ENCODE measurements at places on chromosomes 16 and 17.

- no peak for DNase-seq
Measured at GRCh38 chr17:2030779-2031163, 818 bp downstream of the DPH1 start.

- DNase-seq: no peak
Measured at GRCh38 chr16:75860326-75861053, 134.2 kb upstream of the CPHXL start.

- no peak for DNase-seq
Measured at GRCh38 chr16:49496656-49497055, 123.1 kb downstream of the C16orf78 start.

- no peak for DNase-seq
Measured at GRCh38 chr16:74053312-74053711, 243.3 kb upstream of the PSMD7 start.

- no peak for DNase-seq
Measured at GRCh38 chr17:66884931-66885330, 50.0 kb downstream of the CACNG5 start.

DNA sequence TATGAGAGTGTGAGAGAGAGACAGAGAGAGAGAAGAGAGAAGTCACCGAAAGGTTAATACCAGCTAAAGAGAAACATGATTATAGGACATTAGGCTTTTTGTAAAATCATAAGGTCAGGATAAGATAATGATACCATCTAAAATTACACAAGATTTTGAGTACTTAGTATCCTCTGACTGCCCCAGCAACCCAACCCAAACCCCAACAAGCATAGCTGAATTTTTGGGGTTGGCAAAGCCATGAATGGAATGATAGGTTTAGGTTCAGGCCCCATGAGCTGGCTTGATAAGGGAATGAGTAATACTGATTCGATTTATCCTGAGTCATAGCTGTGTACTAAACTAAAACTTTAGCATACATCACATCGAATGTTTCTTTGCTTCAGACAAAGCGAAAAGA, 259.5 kb downstream of the IRX3 start:
- no peak for DNase-seq

DNA sequence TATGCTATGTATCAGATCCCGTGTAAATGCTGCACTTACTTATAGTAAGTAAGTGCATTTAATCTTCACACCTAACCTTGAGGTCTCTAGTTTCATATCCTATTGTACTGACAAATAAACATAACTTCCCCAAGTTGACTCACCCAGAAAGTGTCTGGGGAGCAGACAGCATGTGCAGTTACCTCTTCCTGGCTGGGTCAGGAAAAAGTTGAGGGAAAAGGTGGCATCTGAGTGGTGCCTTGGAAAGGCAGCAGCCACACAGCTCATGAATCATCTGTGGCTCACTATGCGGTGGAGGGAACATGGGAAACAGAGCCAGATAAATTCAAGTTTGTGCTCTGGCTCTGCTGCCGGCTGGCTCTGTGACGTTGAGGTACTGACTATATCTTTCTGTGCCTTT, 382.0 kb upstream of the DYNLRB2 start:
- DNase-seq: no peak

- DNase-seq: no peak
Measured at GRCh38 chr16:12176051-12176450, 199.5 kb downstream of the SNX29 start.

GRCh38 chr16:12110361-12111107, 134.0 kb downstream of the SNX29 start:
- DNase-seq: no peak

DNA sequence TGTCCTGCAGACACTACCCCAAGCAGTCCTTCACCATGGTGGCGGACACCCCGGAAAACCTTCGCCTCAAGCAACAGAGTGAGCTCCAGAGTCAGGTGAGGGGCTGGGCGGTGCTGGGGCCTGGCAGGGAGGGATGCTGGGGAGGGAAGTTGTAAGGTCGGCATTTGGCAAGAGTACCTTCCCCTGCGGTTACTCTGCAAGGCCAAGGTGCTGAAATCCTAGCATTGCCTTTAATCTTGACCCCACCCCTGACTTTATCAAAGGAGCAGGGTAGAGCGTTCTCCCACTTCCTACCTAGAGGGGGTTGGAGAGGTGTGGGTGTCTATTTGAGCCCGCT, 20.5 kb downstream of the LASP1 start:
- no peak for DNase-seq

- DNase-seq: no peak
Measured at GRCh38 chr17:14119546-14119945, 50.2 kb downstream of the COX10 start.

GRCh38 chr17:49157784-49158183, 25.2 kb downstream of the B4GALNT2 start:
- no peak for DNase-seq

DNA sequence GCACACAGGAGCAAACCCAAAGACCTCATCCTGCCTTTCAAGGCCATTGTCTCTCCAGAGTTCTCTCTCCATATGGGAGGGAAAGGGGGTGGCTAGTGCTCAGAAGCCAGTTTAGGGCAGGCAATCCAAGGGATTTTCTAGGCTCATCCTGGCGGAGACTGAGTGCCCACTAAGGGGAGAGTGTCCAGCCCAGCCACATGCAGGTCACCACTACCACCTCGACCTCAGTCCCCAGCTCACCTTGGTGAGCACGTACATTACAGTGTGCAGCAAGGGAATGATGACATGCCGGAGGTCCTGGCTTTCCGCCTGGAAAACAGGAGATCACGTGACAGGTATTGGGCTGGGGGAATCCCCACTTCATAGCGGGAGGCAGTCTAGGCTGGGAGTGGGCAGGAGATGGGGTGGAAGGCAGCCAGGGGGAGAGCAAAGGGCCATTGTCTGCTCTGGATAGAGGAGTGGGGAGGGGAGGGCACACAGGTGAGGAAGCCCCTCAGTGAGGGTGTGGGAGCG, 29.9 kb downstream of the PIK3R6 start:
- no peak for DNase-seq

DNA sequence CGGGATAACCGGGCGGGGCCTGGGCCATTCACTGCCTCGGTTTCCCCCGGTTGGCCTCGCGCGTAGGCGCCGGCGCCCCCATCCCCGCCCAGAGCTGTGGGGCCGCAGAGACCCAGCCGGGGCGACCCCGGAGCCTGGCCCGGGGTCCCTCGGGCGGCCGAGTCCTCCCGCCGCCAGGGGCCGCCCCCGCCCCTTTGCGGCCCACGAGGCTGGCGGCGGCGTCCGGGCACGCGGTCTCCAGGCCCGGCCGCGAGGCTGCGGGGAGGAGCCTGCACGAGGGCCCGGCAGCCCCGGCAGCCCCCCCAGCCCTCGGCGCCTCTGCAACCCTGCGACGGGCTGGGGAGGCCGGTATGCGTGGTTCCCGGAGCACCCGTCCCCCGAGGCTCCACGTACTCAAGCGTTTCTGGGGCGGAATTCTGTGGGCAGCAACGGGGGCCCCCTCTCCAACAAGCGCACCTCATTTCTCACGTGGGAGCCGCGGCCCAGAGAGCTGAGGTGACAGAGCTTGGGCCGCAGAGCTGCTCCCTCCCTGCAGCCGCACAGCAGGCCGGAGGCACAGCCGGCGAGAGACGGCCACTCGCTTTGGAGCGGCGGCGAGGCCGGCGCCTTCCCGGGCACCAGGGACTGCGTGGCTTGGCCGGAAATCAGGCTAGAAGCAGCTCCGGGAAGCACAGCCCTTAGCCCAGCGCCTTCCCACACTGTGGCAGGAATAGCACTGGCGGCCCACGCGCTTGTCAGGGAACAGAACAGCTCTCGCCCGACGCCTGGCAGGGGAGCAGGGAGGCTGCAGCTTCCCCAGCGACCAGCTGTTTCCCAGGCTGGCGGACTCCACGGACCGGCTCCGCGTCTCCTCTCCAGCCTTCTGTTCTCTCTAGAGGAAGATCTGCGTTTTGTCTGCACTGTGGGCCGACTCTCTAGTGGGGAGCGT, 867 bp upstream of the LIMD2 start:
- DNase-seq: no peak

- no peak for DNase-seq
Measured at GRCh38 chr16:86505899-86506864, 4.1 kb upstream of the FOXF1 start.

DNA sequence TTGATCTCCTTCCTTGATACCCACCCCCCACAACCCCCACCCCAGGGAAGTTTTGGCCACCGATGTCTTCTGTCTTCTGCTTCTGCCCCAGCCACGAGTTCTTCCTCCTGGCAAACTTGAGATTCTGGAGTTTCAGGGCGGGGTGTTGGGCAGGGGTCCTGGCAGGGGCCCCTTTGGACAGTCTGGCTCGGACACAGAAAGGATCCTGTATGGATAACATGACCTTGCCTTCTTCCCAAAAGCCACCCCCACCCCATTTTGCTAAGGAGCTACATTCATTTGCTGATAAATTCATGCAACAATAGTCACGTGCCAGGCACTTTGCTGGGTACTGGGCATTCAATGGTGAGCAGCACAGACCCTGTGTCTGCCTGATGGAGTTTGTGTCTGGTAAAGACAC, 5.9 kb upstream of the COL1A1 start:
- no peak for DNase-seq

GRCh38 chr17:49969134-49969759, at the start of gene DLX4:
Gene DLX4, plus strand, starts transcription at chr17:49969190. Its CDS starts 279 bp downstream, at chr17:49969469.
- no peak for DNase-seq

GRCh38 chr17:79632432-79632735, 21.5 kb upstream of the RBFOX3 start:
- DNase-seq: no peak

DNA sequence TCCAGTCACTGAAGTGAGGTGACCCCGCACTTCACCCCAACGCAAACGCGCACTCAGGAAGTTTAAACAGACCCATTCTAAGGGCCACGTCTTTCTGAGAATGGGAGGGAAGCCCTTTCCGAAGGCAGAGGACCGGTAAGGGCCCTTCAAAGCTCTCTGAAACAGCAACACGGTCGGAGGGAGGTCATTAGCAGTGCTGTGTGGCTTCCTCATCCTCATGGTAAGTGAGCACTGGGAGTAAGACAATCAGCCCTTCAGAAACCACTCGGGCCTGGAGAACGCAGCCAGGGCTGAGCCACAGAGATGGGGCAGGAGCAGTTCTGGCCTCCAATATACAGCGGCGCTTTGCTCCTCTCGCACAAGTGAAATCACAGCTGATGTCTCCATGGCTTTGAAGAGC, 23.7 kb downstream of the SRL start:
- no peak for DNase-seq

GRCh38 chr17:8372422-8372821, 4.1 kb downstream of the KRABD2 start:
- no peak for DNase-seq

DNA sequence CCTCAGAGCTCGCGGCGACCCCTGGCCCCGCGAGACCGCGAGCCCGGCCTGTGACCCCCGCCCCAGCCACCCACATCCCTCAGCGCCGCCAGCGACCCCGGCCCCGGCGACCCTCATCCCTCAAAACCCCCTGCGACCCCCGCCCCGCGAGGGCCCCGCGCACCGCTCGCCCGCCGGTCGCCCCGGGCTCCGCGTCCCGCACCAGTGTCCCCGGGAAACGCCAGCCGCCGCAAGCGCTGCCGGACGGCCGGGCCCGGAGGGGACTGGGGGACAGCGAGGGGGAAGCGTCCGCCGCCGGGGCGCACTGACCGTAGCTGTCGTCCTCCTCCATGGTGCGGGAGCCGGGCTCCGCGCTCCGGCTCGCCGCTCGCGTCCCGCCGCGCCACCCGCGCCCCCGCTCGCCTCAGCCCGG, at the start of gene CYTH1:
CYTH1 (minus strand) TSS at position 381 of the 412 bp plus-strand sequence; CDS start at position 331, 50 bp downstream.
- DNase-seq: no peak

Measured in stimulated activated CD8-positive, alpha-beta memory T cell treated with anti-CD3 and anti-CD28 coated beads, Interleukin-4, amount 100 ng/mL, for 4 hours (primary cell).